ENCODE measurements at places on chromosomes 16 and 17. TPM values are rescaled to one million over a fixed set of nuclear protein-coding genes. Genes with fewer than 3 reads are reported as not detected.

DNA sequence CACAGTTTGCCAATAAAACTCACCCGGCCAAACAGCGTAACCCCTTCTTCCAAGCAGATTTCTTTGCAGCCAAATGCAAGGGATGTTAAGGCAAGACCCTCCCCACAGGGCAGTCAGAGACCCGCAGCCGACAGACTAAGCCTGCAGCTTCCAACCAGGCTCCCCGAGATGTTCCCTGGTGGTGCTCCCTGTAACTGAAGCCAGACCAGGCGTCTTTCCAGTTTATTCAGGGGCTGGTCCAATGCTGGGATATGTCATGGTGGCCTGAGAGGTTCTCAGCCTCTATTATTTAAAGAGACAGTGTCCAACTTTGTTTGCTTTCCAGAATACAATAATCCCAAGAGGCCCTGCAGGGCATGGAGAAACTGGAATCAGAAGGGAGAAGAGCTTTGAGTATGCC is at the start of gene PMP22:
TSS of gene PMP22 (minus strand) at position 196 of the 400 bp plus-strand sequence. CDS start 4,599 bp downstream, outside the sequence.
- DNase-seq, result no peak

GRCh38 chr16:50059669-50060068 is 6.1 kb upstream of the HEATR3 start:
- DNase-seq, result no peak

- DNase-seq, result no peak
Observed at GRCh38 chr16:4411684-4412083, 4.7 kb downstream of the CORO7 start.

Gene CEP112
- total RNA-seq, result 6.9 TPM

- DNase-seq, result no peak
Observed at GRCh38 chr17:55426851-55427586, 5.4 kb upstream of the MMD start.

Gene RHBDF1
- not detected for total RNA-seq
